ENCODE measurements at places on chromosomes 13 and 19.

DNA sequence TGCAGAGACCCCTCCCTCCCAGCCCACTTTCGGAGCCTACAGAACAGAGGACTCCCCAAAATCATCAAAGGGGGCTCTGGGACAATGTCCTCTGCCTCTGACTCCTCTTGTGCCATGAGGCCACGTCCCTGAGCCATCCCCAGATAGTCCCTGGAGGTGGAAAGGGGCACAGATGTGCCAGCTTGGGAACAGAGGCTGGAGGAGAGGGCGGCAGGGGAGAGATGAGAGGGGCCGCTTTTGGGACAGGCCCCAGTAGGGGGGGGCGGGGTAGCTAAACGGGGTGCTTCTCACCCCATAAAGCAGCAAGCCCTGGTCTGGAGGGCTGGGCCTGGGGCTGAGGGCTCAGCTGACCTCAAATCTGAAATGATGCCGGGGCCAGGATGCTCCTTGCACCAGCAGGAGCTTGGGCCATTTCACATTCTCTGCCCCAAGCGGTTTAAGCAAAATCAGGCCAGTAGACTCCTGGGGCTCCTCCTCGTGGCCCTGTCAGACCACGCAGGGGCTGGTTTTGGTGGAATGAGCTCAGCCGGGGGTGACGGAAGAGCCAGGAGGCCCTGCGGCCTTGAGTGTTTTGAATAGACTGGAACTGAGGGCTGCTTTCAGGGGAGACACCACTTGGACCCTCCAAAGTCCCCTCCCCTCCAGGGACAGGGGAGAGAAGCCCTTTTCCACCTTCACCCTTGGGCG, 27.1 kb downstream of the ONECUT3 start:
- DNase-seq, result no peak

DNA sequence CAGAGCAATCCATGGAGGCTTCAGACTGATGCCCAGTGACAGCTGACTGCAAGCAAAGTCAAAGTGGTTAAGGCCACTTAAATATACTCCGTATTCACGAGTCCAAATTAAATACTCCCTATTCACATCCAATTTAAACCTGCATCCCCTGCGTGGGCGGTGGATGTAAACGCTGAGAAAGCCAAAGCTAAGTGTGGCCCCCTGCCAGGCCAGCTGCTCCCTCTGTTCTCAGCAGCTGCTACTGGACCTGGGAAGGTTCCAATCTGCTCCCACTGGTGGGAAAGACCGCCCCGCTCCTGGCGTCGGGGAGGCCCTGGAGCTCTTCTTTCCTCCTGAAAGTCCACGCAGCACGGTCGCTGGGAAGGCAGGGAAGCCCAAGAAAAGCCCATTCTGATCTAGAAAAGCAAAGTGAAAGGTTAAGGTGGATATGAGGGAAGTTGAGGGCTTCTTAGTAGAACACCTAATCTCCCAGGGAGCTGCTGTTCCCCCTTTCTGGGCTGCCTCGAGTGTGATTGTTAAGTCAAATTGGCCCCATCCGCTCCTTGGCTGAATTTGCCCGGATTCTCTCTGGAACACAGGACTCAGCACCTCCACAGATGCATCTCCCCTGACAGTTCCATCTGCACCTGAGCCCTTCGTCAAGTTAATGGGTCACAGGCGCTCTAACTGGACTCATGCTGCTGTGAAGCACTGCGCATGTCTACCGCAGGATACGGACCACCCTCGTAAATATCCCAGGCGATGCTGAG, 205.5 kb downstream of the USP12 start:
- peak; percentile 5 for DNase-seq

DNA sequence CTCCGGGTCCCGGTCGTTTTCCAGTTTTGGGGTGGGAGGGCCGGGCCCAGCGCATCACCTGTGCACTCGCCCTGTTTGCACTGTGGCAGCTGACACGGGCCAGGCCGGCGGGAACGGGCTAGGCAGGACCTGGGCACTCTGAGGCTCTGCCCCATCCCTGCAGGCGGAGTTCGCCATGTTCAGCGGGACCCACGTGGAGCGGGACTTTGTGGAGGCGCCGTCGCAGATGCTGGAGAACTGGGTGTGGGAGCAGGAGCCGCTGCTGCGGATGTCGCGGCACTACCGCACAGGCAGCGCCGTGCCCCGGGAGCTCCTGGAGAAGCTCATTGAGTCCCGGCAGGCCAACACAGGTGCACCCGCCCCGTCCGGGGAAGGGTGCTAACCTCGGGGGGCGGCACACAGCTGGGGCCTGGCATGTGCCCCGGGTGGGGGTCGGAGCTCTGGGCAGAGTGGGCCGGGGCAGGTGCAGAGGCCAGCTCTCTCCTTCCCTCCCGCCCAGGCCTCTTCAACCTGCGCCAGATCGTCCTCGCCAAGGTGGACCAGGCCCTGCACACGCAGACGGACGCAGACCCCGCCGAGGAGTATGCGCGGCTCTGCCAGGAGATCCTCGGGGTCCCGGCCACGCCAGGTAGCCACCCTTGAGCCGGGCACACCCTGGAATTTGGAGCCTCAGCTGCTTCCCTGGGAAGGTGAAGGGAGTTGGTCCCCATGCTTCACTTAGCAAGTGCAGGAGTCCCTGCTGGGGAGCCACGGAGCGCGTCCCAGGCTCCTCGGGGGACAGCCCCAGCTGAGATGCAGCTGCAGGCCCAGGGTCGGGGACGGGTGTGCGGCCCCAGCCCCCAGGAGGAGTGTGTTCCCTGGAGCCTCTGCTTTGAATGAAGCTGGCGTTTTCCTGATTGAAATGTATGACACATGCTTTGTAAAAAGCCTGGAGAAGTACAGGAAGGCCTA, 9.3 kb upstream of the ZNF554 start:
- DNase-seq, result no peak

DNA sequence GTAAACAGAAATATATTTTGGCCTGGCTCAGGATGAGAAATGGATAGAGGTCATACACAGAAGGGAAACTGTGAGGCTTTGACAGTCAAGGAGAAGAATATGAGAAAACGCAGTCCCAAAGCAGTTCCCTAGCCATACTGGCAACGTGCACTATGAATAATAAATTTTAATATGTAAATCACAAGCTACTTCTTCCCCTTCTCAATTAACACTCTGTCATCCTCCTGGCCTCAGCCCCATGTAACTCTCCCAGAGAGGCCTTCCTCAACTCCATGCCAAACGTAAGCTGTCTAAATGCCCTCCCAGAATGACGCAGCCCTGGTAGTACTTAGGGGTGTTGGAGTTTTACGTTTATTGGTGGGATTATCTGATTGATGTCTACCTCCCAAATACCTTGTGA, 732.6 kb downstream of the LIG4 start:
- no peak for DNase-seq

- DNase-seq, result no peak
Observed at GRCh38 chr13:59793107-59793506, 370.6 kb downstream of the DIAPH3 start.

GRCh38 chr19:28867978-28868377, 345.0 kb downstream of the UQCRFS1 start:
- DNase-seq, result no peak

Measured in NCI-H2029 treated with DMSO at 0.1 percent for 48 hours (cell line).